ENCODE measurements at places on chromosomes 12 and 14.

DNA sequence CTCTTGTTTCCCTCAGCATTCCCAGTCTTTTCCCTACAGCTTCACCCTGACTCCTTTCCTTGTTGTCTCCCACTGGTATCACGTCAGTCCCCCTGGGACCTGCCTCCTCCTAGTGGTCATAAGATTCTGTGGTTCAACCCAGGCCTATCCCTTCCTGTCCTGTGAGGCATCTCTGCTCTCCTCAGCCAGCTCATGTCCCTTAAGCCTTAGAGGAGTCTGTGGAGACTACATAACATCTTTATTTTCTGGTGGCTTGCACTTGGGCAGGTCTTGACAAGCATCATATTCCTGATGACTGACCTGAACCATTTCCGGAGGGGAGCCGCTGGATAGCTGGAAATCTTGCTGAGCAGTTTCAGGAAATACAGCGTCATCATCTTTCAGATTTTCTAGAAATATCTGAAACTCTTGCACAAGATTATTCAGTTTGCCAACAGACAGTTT is 688 bp downstream of the C12orf71 start:
- DNase-seq = no peak

GRCh38 chr12:46160101-46160980 is 108.5 kb downstream of the SLC38A1 start:
- DNase-seq = no peak

GRCh38 chr12:47361389-47362021 is 281.7 kb upstream of the AMIGO2 start:
- DNase-seq = peak; percentile 22

- no peak for DNase-seq
These were observed 36.5 kb downstream of the FOS start for GRCh38 chr14:75315144-75315543.

DNA sequence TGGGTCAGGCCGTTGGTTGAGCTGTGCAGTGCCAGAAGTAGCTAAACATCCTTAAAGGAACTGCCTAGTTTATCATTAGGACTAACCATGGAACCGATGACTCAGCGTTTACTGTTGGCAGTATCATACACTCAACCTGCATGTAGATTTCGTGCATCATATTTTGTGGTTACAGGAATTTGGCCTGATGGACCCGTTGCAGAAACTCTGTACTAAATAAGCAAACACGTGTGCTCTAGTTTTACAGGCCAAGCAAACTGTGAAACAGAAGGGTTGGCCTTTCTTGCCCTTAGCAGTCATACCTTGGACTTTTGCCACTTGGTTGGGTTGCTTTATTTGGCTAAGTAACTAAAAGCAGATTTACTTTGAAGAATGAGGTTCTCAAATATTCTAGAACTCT is 35.6 kb downstream of the DGLUCY start:
- no peak for DNase-seq

- no peak for DNase-seq
These were observed 96.2 kb downstream of the ACACB start for GRCh38 chr12:109212460-109213115.

DNA sequence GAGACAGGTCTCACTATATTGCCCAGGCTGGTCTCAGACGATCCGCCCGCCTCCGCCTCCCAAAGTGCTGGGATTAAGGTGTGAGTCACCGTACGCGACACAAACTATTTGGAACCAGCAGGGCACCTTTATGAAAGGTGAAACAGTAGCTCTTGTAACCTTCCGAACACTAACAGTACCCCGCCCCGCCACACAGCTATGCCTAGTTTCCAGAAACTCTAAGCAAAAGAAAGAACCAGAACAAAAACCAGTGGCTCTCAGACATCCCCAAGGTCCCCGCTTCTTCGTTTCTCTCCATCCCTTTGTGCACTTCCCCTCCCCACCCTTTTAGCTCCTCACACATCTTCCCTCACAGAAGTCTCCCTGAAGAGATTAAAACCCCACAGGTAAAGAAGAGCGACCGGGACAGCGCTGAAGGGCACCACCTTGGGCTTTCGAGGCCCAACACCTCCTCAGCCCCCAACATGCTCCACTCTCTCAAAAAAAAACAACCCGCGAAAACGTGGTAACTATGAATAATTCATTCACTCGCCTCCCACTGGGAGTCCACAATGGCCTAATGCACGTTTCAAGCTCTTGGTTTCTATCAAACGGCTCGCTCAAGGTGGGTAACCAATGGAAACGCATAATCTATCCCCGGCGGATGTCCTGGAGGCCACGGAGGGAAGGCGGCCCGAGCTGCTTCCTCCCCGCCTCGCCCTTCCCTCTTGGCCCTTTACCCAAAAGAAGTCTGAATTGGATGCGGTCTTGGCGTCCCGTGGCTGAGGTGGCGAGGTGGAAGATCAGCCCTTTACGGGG is 877 bp downstream of the BAG5 start:
- no peak for DNase-seq

DNA sequence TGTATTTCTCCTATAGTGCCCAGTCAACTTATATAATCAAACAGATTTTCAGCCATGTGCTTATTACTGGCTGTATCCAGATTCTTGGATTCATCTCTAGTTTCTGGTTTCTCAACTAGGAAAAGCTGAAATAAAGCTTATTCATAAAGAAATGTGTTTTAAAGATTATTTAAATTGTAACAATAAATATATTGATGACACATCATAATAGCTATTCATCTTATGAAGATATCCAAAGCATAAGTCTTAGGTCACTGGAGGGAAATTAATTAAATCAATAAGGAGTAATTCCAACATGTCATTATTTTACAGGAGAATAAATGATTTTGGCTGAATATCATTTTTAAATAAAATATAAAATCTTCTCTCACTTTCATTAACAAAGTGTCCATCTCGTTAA is 32.1 kb upstream of the KRR1 start:
- no peak for DNase-seq

- DNase-seq = no peak
These were observed 3.9 kb downstream of the NKX2-1 start for GRCh38 chr14:36515896-36516718.

DNA sequence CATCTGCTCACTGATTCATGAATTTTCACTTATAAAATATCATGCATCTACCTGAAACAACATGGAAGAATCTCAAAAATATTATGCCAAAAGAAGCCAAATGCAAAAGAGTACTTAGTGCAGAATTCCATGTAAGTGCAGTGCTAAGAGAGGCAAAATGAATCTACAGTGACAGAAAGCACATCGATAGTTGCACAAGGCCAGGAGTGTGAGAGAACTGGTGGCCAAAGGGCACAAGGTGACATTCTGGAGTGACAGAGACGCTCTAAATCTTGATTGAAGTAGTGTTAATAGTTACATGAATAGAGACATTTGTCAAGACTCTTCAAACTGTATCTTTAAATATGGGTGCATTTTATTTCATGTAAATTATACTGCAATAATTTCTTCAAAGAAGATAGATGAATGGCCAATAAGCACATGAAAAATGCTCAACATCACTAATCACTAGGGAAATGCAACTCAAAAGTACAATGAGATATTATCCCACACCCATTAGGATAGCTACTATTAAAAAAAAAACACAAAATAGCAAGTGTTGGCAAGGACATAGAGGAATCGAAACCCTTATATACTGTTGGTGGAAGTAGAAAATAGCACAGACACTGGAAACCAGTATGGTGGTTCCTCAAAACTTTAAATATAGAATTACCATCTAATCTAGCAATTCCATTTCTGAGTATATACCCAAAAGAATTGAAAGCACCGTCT is 71.7 kb upstream of the KICS2 start:
- DNase-seq = no peak

DNA sequence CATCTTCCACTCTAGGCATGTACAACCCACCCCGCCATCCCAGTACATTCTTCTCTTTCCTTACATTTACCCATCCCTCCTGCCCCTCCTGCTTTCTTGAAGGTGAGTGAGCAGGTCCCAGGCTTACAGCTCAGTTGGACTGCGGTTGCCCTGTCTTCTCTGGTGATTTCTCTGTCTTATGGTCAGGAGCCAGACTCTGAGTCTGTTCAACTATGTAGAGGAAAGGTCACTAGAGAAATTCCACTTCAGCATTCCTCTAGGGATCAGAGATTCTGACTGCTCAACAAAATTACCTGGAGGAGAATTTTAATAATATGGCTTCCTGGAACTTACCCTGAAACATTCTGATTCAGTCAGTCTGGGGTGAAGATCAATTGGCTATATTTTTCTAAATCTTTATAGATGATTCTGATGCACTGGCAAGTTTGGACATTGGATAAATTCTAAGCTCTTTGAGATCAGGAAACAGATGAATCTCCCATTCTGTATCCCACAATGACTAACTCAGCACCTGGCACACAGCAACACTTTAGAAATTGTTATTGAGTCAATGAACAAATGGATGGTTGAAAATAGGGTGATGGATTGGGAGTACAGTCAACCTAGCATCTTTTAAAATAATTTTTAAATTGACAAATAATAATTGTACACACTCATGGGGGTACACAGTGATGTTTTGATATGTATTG is 128.6 kb upstream of the HIF1A start:
- no peak for DNase-seq

DNA sequence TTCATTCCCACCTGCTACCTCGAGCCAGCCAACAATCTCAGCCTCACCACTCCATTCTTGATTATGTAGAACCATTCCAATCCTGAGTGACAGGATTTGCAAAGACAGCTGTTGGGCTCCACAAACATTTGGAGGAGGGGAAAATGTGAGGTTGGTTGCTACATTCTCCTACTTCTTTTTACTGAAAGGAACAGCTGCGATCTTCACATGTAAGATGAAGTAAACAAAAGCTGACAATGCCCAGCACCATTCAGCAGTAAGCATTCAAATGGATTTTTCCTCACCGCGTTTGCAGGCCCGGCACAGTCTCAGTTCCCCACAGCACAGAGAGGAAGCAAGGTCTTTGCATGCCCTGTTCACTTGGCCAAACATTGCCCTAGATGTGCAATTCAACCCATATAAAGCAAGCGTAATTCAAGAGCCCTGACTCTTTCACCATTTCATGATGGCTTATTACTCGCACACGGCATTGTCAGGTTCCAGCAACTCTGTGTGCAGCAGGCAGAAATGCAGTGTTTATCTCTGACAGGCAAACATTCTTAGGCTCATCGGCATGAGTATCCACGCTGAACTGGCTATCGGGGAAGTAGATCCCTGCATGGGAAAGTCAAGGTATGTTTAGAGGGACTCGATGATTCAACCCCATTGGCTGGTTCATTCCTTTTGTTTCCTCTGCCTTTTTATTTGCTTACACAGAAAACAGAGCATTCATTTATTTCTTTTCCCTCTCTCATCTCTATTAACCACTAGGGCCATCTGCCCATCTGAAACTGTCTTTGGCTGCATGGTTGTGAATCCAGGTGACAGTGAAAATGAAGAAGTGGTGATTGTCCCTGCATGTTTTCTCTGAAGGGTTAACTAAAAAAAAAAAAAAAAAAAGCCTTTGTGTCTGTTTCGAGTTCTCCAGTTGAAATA is 236.1 kb upstream of the PLEKHG7 start:
- no peak for DNase-seq

DNA sequence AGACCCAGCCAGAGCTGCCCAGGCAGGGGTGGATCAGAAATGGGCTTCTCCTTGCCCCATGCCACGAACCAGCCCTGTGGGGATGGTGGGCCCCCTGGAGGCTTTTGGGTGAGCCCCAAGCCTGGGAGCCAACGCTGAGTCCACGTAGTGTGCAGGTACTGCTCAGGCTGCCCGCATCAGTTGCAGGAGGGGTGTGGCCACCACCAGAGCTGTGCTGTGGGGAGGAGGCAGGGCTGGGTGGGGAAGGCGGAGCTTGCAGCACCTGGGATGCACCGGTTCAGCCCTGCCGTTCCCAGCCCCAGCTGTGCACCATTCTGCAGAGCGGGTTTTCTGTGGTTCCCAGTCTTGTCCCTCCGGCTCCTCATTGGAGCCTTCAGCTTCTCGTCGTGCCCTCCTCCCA is 36.3 kb downstream of the IL31 start:
- no peak for DNase-seq

- no peak for DNase-seq
These were observed 28.3 kb upstream of the TEAD4 start for GRCh38 chr12:2930865-2931264.

DNA sequence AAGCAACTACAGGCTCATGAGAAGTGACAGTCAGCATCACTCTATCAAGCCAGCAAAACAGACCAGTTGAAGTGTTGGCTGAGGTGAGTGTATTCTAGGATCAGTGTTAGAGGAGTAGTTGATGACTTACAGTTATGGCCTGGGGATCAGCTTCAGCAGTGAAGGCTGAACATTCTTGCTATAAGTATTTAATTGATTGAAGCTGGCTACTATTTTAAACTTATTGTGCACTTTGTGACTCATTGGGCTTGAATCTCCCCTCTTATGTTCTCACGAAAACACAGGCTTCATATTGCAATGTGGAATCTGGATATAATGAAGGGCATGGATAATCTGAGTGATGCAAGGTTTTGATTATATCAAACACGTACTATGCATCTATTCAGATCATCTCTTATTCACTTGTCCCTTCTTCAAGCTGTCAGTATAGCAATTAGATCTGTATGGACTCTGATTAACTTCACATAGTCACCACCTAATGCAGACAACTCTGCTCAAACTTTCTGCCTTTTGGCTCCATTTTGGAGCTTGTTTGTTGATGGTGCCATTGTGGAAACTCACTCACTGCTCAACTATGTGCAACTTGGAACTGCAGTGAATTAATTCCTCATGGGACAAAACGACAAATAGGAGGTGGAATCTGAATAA is 309.2 kb downstream of the SLC16A7 start:
- DNase-seq = no peak

- no peak for DNase-seq
These were observed 103.2 kb downstream of the SINHCAF start for GRCh38 chr12:31222620-31223222.

GRCh38 chr12:87995581-87996178 is 33.5 kb downstream of the C12orf50 start:
- no peak for DNase-seq

GRCh38 chr12:115697340-115697739 is 580.2 kb downstream of the MED13L start:
- no peak for DNase-seq

GRCh38 chr12:41966916-41967315 is 177.8 kb downstream of the GXYLT1 start:
- no peak for DNase-seq

DNA sequence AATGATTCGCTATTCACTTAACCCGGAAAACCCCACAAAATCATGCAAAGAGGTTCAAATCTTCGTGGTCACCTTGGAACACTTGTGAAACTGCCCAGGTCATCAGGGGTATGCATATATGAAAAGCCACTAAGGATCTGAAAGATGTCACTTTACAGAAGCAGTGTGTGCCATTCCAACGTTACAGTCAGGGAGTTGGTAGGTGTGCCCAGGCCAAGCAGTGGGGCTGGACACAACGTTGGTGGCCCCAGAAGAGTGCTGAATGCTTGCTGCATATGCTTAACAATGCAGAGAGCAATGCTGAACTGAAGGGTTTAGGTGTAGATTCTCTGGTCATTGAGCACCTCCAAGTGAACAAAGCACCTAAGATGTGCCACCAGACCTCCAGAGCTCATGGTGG is 51.1 kb upstream of the EIF5 start:
- DNase-seq = no peak

DNA sequence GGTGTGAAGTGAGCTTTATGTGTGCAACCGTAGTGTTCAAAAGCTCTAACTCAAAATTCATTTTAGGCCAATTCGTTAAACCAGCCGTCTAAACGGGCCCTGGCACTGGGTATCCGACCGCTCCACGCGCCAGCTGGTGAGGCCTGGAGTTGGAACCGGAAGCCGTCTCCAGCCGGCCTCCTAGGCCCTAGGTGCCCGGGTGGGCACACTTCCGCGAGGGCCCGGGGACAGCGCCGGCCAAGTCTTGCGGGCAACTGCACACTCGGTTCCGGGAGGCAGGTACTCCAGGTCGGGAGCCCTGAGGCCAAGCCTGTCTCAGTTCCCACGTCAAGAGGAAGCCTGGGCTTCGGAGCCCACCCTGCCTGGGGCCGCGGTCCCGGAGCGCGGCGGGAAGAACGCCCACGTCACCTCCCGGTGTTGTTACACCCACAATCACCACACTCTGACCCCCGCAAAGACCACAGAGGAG is 16.2 kb downstream of the OTX2 start:
- no peak for DNase-seq

Measured in activated effector memory CD4-positive, alpha-beta T cell treated with Interleukin-2 at 50 U/mL for 16 hours (primary cell).